ENCODE measurements at places on chromosomes 12 and 14.

DNA sequence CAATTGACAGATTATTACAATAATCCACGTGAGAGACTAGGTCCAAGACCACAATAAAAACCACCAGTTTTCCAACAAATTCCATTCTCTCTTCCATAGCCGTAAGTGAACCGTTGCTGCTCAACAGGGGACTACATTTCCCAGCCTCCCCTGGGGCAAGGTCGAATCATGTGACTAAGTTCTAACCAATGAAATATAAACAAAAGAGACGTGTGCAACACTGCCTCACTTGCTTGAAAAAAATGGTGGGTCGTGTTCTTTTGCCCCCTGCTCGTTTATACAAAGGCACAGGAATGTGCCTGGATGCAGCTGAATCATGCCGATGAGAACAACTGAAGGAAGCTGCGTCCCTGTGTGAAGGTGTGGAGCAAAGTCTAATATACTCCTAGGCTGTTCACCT, 51.1 kb downstream of the HSPB8 start:
- DNase-seq, result no peak

DNA sequence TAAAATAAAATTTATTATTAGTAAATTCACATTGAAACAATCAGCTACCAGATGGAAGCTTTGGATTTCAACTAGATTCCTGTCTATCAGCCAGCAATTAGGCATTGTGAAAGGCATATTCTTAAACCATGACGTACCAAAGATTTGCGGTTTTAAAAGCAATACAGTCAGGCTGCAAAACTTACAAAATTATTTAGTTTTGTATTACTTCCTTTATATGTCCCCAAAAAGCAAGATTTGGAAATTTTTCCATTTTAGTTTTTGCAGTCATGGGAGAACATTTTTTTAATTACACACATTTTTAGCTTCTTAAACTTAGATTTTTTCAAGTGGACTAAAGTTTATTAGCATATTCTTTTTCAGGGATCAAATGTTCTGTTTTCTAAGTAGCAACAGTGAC, 225.0 kb upstream of the KITLG start:
- DNase-seq, result no peak

DNA sequence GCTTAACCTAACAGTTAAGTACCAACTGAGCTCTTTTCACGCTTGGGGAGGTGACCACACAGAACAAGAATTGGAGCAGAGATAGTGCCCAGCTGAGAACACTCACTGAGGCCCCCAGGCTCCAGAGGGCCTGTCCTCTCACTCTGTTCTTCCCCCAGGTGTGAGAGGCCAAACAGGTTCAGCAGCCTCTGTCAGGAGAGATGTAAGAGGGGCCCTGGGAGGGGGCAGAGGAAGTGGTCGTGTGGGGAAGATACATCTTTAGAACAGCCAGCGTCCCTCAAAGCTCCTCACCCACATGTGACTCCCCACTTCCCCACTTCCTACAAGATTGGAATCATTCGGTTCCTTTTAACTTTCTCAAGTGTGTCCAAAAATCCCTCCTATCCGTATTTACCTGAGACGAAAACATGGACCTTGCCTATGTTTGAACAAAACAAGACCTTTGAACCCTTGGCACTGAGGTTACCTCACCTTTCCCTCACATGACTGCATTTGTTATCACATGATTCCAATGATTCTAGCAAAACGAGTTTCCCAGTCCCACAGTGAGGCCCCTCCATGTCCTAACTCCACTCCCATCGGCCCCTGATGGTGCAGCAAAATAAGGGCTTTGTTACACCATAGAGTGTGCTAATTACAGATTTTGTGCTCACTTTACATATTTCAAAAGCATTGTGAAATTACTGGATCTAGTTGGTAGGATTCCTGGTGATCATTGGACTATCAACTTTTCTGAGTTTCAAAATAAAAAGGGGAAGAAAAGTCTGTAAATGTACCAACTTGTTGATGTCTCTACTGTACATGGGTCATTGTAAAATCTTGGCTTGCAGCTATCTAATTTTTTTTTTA, 40.0 kb upstream of the PAPOLA start:
- DNase-seq, result no peak

- no peak for DNase-seq
Observed at GRCh38 chr14:67963545-67963944, 144.0 kb downstream of the RAD51B start.

GRCh38 chr14:100159094-100159864, at the start of gene DEGS2:
DEGS2 (minus strand) TSS chr14:100159645; CDS start chr14:100159587, 58 bp downstream.
- DNase-seq, result no peak

GRCh38 chr14:33393231-33393894, 454.7 kb downstream of the NPAS3 start:
- no peak for DNase-seq

- no peak for DNase-seq
Observed at GRCh38 chr12:60094436-60094835, 498.6 kb downstream of the SLC16A7 start.

GRCh38 chr12:18716236-18716635, 21.6 kb downstream of the PLCZ1 start:
- DNase-seq, result no peak

GRCh38 chr12:58386136-58386535, 444.8 kb downstream of the ATP23 start:
- DNase-seq, result no peak

- no peak for DNase-seq
Observed at GRCh38 chr12:105091476-105092206, 7.4 kb upstream of the ALDH1L2 start.

- DNase-seq, result no peak
Observed at GRCh38 chr14:98952593-98953350, 319.2 kb downstream of the BCL11B start.

GRCh38 chr12:19120795-19121194, 8.7 kb upstream of the PLEKHA5 start:
- DNase-seq, result no peak

DNA sequence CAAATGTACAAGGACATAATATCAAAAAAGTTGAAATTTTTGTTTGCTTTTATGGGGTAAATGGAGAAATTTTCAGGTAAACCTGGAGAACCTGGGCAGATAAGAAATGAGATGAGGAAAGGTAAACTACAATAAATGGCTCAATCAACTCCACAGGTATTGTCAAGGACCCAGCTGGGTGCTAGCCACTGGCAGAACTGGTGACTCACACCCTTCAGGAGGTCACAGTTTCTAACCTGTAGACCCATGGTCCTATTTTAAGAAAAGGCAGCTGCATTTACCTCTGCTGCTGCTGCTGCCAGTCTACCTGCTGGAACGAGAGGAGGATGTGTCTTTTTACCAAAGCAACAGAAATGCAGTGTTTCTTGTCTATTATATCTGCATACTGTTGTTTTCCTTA, 226.6 kb downstream of the ALG10B start:
- no peak for DNase-seq

DNA sequence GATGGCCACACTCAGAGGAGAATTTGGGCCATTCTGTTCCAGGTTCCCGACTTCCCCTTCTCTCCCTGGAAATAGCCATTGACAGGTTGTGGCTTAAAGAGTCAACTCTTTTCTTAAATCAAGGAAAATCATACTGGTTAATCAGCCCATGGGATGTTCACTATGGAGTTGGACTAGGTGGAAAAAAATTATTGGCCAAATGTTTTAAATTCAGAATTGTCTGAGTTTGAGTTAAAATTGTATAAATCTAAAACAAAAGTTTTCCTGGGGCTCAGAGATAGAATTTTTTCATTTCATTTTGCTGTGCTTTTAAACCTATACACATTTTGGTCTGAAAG, 6.5 kb downstream of the ESRRB start:
- DNase-seq, result no peak

DNA sequence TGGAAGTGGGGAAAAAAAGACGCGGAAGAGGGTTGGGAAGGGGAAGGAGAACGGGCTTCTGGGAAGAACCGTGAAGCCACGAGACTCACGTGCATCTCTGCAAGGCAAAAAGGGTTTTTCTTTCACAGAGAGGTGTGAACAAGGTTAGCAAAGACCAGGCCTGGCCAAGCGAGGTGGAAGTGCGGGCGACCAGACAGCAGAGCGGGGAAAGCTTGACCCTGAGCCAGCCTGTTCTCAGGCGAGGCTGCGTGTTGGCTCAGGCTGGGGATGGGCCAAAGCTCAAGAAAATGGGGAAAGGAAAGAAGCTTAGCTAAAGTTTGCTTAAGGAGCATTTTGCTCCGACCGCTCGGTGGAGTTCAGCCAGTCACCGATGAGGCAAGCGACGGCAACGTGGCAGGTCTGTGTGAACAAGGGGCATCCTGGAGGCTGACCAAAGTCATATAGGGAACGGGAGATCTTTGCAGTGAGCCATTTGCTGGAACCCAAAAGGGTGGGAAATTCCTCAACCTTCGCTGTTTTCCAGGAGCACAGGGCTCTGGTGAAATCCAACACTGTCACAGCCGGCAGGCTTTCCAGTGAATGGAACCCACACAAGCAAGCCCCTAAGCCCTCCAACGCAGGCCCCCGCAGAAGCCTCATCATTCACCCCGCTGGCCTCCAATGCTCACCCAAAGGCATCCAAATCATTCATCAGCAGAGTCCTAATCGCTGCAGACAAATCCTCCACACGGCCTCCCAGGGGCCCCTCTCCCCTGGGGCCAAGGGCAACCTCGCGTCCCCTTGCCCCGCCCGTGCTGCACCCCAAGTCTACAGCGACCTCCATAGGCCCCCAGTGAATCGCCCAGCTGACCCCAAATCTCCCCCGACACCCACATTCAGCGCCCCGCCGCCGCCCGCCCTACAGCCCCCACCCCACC, 754 bp downstream of the ZNF605 start:
- no peak for DNase-seq

GRCh38 chr12:61821381-61821780, 438.8 kb upstream of the USP15 start:
- no peak for DNase-seq

DNA sequence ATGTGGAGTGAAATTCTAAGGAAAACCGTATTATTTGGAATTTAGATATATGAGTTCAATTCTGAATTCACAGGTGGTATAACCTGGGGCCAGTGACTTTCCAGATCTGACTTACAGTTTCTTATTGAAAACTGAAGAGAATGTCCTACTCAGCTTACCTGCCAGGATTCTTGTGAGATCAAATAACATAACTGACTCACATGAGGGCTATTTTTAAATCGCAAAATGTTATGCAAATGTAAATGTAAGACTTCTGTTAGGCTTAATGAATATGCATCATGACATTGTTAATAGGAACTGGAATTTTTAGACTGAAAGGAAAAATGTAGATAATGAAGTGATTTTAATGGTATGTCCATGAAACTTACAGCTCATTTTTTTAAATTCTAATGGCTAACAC, 1142.1 kb downstream of the FLRT2 start:
- DNase-seq, result no peak

GRCh38 chr12:108914121-108914531, 34.2 kb downstream of the DAO start:
- no peak for DNase-seq

GRCh38 chr12:104648756-104649155, 192.0 kb downstream of the CHST11 start:
- DNase-seq, result no peak

- no peak for DNase-seq
Observed at GRCh38 chr14:89849931-89850330, 104.6 kb downstream of the EFCAB11 start.

GRCh38 chr12:89140602-89141238, 211.6 kb downstream of the DUSP6 start:
- DNase-seq, result no peak

DNA sequence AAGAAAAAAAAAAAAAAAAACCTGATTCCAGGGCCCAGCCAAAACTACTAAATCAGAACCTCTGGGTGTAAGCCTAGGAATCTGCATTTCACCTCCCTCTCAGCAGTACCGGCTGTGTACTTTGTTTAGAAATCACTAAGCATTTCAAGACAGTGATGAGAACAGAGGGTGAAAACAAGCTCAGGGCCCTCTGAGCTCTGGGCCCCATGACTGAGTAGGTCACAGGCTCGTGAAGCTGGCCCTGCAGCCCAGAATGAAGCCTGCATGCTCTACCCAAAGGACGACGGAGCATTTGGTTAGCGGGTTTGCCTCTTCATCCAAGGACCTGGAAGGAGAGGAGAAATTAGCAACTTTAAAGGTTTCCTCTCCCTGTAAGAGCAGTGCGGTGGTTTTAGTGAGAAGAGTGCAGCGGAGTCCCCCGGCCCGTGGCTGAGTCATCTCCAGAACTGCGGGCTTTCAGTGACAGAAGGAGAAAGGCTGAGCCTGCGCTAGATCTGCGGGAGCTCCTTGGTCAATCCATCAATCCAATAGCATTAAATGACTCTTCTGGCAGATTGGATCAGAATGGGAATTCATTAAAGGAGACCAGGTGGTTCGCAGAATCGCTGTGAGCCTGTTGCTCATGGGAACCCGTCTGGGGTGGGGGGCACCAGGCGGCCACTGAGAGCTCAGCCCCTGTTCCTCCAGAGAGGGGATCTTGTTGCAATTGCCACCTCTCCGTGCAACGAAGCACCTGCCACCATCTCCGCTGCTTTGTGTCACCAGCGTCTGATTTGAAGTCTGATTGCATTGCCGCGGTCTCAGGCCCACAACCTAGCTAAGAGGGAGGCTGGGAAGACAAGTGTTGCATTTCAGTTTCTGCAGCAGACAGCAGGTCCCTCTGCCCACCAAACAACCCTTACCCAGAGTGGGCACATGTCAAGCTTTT, 7.3 kb downstream of the IL31 start:
- no peak for DNase-seq

GRCh38 chr14:32382704-32383103, 53.6 kb downstream of the AKAP6 start:
- no peak for DNase-seq

- DNase-seq, result peak; percentile 57
Observed at GRCh38 chr14:100290607-100291304, 15.5 kb downstream of the SLC25A29 start.

DNA sequence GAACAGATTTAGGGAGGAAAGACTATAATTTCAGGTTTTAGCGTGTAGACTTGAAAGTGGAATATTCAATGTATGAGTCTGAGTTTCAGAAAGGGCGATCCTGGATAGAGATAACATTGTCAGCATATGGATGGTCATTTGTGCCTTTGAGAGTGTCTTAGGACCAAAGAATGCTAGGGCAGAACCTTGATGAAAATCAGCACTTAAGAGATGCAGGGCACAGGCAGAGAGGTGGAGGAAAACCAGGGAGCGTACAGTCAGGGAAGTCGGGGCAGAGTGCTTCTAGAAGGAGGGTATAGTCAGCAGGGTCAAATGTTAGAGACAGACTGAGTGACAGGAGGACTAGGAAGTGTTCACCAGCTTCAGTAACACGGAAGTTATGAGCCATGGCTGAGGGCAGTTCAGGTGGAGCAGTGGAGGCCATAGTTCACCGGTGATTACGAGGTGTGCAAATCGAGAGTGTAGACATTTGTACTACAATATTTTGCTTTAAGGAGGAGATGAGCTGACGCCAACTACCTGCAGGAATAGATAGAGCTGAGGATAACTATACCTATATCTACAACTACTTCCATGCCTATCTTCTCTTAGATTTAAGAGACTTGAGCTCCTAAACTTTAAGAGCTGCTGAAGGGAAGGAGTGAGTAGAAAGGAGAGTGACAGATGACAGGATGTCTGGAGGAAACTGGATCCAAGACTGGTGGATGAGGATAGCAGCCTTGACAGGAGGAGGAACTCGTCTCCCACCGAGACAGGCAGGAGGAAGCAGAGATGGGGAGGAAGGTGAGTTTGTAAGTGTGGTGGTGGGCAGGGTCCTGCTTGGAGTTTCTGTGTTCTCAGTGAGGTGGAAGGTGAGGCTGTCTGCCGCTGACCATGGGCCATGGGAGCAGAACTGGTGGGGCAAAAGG, 6.5 kb downstream of the CBLN3 start:
- no peak for DNase-seq
